ENCODE measurements at places on chromosomes 7 and 10. TPM values are rescaled to one million over a fixed set of nuclear protein-coding genes. Genes with fewer than 3 reads are reported as not detected.
A peak's percentile ranks its signal among the peaks of the same experiment; 100 is the strongest.

DNA sequence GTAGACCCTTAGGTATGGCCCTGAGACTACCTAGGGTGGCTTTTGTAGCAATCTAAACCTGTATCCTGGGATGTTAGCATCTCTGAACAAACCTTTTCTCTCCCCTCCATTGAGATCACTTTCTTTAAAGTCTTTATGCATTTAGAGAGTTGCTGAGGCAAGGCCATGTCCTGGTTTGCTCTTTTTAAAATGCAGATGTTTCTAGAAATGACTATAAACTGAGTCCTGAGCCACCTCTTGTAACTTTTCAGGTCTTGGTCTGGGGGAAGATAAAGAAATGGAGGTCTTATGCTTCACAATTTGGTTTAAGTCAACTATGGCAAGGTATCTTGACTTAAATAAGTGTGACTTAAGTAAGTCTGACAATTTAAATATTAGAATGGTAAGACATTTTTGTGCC, 78.0 kb downstream of the AUTS2 start:
- DNase-seq, result no peak

The TRPV5 gene
- under 0.01 TPM for total RNA-seq

DNA sequence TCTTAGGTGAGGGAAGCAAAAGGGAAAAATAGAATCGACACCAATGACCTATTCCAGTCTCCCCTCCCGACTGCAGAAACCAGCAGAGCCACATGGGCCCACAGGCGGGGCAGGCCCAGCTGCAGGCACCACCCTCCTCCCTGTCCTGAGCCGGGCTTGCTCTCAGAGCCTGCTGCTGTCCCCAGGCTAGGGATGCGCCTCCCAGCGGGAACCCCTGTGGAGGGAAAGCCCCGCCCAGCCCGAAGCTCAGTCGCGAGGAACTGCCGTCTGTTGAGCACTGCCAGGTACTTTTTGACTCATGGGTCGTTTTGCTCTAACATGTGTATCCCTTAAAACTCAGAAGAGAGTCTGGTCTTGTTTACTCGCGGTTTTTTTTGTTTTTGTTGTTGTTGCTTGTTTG, 124.5 kb upstream of the RET start:
- DNase-seq, result no peak

DNA sequence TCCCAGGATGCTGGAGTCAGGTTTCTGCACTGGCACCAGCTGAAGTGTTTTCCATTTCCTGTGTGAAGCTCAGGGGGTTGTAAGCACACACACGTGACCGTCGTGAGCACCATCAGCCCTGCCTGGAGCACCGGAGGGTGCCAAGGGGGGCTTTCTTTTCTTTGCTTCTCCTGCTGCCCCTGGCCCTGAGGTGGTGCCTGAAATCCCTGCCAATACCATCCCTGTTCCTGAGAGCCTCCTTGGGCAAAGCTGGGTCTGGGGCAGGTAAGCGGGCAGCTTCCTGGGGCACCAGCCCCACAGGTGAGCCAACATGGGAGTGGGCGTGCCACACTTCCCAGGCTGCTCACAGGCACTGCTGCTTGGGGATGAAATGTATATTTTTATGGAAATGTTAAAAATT, 593.6 kb downstream of the DNAJB6 start:
- no peak for DNase-seq

GRCh38 chr7:36473454-36474282, 84.0 kb downstream of the ANLN start:
- DNase-seq, result no peak

- no peak for DNase-seq
These were observed 49.2 kb upstream of the NKX6-2 start for GRCh38 chr10:132834891-132835847.

DNA sequence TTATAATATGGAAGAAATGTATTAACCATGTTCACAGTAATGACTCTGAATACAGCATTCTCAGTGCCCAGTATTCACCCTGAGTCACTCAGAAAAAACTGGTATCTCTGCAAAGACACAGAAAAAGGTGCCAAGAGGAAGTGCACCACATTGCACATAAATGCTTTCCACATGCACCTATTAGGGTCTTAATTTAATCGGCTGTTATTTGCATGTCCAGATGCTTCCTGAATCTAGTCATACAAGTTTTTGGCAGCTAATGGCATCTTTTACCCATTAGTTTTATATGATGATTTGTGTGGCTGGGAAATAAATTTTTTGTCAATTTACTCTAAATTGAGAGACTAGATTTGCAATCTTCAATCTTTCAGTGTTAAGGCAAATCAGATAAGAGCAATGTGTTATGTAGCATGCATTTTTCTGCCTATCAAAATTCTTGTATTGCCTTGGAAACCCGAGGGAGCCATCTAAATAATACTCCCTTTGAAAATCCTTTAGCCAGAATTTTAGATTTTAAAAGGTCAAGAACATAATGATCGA, 58.2 kb downstream of the ZNF680 start:
- DNase-seq, result no peak

GRCh38 chr10:132865851-132866600, 76.3 kb downstream of the CFAP46 start:
- DNase-seq, result no peak

GRCh38 chr7:27901028-27901760, 161.2 kb downstream of the TAX1BP1 start:
- peak; percentile 67 for DNase-seq

The SH2B2 gene
- total RNA-seq, result 6.2 TPM

DNA sequence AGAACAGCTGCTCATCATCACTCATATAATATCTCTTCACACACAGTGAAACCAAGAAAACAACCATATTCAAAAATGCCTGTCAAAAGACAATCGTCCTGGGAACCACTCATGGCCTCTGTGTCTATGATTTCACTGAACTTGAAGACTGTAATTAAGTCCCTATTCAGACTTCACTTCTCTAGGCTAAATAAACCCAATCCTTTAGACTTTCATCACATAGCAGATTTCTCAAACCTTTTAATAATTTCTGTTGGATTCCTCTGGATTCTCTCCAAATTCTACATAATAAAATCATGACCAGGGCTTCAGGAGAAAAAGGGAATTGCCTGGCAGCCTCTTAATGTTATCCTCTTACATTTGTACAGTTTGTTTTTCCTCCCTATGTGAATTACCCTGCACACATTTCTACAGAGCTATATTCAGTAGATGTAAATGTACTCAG, 201.1 kb downstream of the LRRN3 start:
- DNase-seq, result no peak

GRCh38 chr10:50360077-50360850, 108.9 kb upstream of the ASAH2 start:
- no peak for DNase-seq

The ACTL6B gene
- total RNA-seq, result not detected

The NKX2-3 gene
- total RNA-seq, result 15.1 TPM

The NRG3 gene
- not detected for total RNA-seq

The STEAP1 gene
- total RNA-seq, result 0.27 TPM

GRCh38 chr7:13578294-13578693, 411.2 kb downstream of the ETV1 start:
- DNase-seq, result no peak

DNA sequence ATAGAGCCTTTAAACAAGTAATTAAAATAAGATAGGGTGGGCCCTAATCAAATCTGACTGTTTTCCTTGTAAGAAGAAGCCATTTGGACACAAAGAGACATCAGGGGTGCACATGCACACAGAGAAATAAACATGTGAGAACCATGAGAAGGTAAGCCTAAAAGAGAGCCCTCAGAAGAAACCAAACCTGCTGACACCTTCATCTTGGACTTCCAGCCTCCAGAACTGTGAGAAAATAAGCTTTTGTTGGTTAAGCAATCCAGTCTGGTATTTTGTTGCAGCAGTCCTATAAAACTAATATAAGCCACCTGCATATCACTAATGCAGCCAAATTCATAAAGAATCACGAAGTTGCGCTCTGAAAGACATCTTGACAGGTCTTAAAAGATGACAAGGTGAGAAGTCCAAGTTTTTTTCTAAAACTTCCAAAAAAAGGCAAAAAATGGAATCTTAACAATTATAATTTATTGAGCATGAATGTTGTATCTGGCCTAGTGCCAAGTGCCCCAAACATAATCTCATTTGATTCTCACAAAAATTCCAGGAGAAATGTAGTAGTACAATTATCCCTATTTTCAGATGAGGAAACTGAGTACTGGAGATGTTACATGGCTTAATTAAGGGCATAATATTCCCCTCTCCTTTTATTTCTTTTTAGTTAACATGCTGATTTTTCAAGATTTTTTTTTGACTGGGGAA, 34.3 kb upstream of the FAM133B start:
- DNase-seq, result no peak

The TDRD1 gene
- 0.27 TPM for total RNA-seq

- no peak for DNase-seq
These were observed 13.9 kb downstream of the PARD3 start for GRCh38 chr10:34801097-34801733.

The SPACDR gene
- 0.27 TPM for total RNA-seq

The GIMAP5 gene
- 29.1 TPM for total RNA-seq

The VAX1 gene
- total RNA-seq, result under 0.01 TPM

DNA sequence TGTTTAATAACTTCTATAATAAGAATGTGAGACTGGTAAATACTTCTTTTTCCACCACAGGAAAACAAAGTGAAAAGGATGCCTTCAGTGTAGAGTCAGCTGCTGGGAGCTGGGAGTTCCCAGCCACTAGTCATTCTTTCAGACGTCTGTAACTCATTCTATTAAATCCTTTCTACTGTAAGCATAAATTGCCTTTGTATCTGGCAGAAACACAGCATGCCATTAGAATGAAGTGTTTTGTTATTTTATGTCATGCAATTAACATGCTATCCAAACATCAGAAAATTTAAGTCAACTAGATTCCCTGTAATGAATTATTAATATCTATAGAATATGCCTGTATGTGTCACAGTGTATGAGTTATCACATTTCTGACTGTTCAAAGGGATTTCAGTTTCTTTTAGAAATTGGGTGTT, 14.3 kb downstream of the BPGM start:
- no peak for DNase-seq

The CTAGE15 gene
- total RNA-seq, result under 0.01 TPM

DNA sequence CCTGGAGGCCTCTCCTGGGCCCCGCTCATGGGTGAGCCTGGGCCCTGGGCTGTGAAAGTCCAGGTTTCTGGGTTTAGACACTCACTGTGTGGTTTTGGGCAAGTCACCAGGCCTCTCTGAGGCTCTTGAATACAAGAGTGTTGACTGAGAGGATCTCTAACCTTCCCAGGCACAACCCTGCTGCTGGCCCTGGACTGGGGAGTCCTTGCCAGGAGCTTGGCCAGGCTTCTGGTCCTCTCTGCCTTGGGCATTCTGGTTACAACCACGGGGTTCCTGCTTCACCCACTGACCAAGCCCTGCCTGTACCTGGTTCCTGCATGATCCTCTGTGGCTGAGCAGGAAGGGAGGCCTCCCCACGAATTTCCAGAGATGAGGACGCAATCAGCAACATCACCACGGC, 63.6 kb upstream of the COL13A1 start:
- no peak for DNase-seq

DNA sequence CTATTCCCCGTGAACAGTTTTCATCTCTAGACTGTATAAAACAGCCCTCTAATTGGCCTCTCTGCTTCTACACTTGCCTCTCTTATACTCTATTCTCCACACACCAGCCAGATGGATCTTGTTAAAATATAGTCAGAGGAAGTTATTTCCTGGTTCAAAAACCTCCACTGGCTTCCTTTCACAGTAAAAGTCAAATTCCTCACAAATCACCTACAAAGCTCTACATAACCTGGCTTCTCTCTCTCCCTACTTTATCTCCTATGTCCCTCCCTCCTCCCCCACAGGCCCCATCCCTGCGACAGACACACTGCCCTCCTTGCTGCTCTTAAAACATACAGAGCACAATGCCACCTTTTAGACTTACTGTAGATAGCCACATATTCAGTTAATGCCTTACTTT, 60.1 kb downstream of the TPK1 start:
- no peak for DNase-seq

The FLNC gene
- 0.27 TPM for total RNA-seq

DNA sequence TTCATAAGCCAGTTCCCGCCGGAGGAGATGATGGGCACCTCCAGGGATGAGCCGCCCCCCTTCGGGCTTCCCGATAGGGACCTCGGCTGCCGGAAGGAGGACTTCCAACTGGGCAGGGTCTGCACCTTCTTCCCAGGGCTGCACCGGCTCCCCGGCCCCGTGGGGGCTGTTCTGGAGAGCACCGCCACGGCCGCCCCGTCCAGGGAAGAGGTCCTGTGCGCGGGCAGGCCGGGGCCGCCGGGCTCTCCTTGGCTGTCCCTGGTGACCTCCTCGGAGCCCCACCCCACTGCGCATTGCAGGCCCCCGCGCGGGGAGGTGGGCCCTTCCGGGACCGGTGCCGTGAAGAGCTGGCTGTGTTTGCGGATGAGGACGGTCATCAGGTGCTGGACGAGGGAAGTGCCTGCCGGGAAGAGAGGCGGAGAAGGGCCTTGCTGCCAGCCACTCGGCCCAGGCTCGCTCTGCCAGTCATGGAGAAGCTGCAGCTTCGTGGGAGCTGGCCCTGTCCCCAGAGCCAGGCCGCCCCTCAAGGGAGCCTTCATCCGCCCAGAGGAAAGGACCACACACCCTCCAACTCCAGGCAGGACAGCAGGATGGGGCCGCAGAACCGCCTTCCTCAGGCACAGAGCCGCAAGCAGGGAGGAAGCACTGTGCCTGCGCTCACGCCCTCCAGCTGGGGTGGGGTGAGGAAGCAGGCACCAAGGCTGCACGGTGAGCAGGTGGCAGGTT, 144.4 kb downstream of the MAPK8 start:
- no peak for DNase-seq

DNA sequence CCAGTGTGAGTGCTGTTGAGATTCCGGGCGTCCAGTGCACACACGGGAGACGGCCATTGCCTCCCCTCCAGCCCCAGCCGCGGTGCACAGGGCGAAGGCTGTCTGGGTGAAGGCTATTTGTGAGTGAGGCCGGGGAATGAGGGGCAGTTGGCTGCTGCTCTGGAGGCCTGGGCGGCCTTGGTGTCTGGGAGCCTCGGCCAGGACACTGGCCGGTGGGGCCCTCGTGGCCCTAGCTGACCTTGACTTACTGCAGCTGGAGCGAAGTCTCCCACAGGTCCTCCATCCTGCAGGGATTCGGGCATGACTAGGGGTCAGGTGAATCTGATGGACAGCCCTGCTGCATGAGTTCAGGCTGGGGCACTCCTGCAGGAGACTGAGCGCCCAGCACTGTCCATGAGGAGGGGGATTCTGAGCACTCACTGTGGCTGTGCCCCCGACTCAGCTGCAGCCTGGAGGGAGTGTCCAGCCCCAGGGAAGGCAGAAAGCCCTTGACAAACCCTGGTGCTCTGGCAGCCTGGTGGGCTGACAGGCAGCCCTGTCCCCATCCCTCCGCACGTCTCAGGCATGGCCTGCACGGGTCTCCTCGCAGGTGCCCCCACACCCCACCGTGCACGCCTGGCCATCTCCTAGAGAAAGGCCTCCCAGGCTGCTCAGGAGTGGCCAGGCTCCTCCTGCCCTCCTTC, 52.7 kb upstream of the FAM20C start:
- DNase-seq, result no peak

The HK1 gene
- 50.6 TPM for total RNA-seq

DNA sequence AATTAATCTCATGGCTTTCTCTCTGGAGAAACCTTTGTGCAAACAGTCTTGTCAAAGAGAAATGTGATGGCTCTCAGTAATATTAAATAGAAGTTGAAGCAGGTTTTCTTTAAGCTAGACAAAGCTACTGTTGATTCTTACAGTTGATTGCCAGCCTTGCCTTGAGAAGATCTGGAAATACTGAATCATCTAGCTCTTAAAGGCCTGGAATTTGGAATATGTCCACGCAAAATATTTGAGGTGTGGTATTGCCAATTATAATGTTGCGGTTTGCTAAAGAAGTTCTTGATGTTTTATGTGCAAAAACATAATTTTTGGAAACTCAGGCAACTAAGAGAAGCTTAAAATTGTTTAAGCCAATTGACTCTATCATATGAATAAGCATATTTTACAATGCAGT, 371.9 kb downstream of the PHF14 start:
- DNase-seq, result no peak

GRCh38 chr7:2698581-2699288, 10.7 kb downstream of the AMZ1 start:
- DNase-seq, result no peak

Measured in hematopoietic multipotent progenitor cell (in vitro differentiated cells).